Mesothelial cell of epicardium (in vitro differentiated cells): ENCODE measurements at places on chromosomes 7 and 10.

DNA sequence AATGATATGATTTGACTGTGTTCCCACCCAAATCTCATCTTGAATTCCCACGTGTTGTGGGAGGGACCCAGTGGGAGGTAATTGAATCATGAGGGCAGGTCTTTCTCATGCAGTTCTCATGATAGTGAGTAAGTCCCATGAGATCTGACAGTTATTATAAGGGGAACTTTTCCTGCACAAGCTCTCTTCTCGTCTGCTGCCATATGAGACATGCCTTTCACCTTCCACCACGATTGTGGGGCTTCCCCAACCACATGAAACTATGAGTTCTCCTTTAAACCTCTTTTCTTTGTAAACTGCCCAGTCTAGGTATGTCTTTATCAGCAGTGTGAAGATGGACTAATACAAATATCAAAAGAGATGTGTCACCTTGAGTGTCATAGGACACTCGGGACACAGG is 502.7 kb upstream of the PODXL start:
- no peak for DNase-seq
- H3K4me3 ChIP-seq: no peak overlapping the region
- H3K27me3 ChIP-seq: peaks cover 46% of the 10 kb centered on the region
- no peaks in the 10 kb centered on the region for H3K4me1 ChIP-seq

- H3K4me3 ChIP-seq: peak overlapping the region; percentile 78
- H3K27ac ChIP-seq: peak overlapping the region; percentile 10
- peaks cover 9% of the 10 kb centered on the region for H3K36me3 ChIP-seq
- DNase-seq: no peak
- no peaks in the 10 kb centered on the region for H3K27me3 ChIP-seq
Measured at GRCh38 chr7:2357165-2357564, 2.5 kb downstream of the EIF3B start.

- H3K27me3 ChIP-seq: peaks cover 22% of the 10 kb centered on the region
- peak overlapping the region; percentile 28 for H3K27ac ChIP-seq
- no peak for DNase-seq
- no peaks in the 10 kb centered on the region for H3K36me3 ChIP-seq
- peaks cover 8% of the 10 kb centered on the region for H3K4me1 ChIP-seq
- no peak overlapping the region for H3K4me3 ChIP-seq
Measured at GRCh38 chr7:99943641-99944496, 14.4 kb upstream of the GJC3 start.

GRCh38 chr10:122503012-122503411 is 41.7 kb downstream of the HTRA1 start:
- H3K27me3 ChIP-seq: no peaks in the 10 kb centered on the region
- peak overlapping the region; percentile 16 for H3K27ac ChIP-seq
- H3K4me3 ChIP-seq: no peak overlapping the region
- H3K4me1 ChIP-seq: peaks cover 46% of the 10 kb centered on the region

DNA sequence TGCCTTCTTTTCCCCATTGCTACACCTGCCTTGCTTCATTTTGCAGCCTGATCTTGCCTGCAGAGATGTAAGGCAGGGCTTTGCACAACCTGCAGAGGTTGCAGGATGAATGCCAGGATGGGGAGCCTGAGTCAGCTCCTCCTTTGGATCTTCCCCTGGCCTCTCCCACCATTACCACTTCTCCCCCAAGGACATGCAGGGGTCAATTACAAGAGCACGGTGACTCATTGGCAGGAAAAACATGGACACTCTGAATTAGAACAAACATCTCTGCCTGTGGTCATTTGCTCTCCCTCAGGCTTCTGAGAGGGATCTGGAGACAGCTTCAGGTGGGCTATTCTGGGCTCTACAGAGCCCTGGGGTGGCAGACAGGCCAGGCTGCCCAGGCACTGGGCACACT is 89.2 kb downstream of the HERPUD2 start:
- H3K36me3 ChIP-seq: peaks cover 5% of the 10 kb centered on the region
- H3K27me3 ChIP-seq: no peaks in the 10 kb centered on the region
- H3K27ac ChIP-seq: no peak overlapping the region
- H3K4me3 ChIP-seq: no peak overlapping the region
- no peaks in the 10 kb centered on the region for H3K4me1 ChIP-seq

DNA sequence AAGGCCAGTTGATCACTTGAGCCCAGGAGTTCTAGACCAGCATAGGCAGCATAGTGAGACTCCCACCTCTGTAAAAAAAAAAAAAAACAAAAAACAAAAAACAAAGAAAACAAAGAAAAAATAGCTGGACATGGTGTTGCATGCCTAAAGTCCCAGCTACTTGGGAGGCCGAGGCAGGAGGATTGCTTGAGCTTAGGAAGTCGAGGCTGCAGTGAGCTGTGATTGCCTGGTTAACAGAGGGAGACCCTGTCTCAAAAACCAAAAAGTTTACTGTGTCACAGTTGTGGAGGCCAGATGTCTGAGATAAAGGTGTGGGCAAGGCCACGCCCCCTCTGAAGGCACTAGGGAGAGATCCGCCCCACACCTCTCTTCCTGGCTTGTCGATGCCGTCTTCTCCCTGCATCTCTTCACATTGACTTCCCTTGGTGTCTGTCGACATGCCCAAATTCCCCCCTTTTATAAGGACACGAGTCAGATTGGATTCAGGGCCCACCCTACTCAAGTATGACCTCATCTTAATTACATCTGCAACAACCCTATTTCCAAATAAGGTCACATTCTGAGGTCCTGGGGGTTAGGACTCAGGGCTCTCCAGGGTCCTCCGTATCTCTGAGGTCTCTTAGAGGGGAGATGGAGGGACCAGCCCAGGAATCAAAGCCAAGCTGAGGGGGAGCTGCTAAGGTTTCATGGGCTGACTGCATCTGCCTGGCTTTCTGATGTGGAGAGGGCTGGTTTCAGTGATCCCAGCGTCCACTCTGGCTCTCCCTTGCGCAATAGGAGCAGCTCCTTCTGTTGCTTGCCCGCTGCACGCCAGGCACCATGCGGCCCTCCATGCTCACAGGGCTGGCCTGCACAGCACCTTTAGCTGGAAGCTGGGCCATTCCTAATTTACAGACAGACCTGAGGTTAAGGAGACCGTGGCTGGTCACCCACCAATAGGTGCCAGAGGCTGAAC is 23.1 kb downstream of the AGAP3 start:
- H3K4me1 ChIP-seq: peaks cover 34% of the 10 kb centered on the region
- H3K27me3 ChIP-seq: no peaks in the 10 kb centered on the region
- no peak overlapping the region for H3K27ac ChIP-seq
- DNase-seq: no peak
- no peak overlapping the region for H3K4me3 ChIP-seq

- no peaks in the 10 kb centered on the region for H3K4me1 ChIP-seq
- no peak overlapping the region for H3K4me3 ChIP-seq
- no peak for DNase-seq
- H3K36me3 ChIP-seq: peaks cover 41% of the 10 kb centered on the region
Measured at GRCh38 chr10:15266117-15266516, 97.6 kb upstream of the NMT2 start.

DNA sequence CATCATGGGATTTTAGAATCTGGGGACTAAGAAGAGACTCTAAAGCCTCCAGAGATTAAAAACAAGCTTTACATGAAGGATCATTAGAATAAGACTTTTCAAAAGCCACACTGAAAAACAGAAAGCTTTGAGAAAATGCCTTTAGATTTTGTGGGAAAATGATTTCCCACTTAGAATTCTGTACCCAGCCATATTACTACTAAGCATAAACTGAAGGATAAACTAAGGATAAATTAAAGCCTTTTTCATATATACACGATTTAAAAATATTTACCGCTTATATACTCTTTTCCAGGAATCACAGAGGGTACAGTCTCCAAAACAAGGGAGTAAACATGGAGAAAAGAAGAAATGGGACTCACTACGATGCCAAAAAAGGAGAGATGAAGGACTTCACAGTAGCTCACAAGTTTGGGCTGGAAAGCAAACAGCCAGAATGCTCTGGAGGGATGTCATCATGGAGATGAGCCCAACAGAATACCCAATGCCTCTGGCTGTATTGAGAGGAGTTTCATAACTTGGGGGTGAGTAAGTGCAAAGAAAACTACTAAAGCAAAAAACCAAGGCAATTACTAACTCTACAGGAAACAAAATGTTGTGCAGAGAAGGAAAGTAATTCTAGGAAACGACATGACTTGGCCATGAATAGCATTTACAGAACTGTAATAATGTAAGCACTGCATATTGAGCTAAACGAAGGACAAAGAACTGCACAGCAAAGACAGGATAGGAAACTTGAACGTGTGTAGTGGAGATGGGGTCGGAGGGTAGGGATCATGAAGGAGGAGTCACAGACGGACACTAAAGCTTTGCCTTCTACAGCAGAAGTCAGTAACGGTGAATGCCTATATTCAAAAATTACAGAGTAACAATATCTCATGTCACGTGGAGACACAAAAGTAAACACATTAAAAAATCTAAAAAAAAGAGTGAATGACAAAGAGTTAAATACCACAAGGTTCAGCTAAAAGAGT is 61.4 kb upstream of the ASAH2 start:
- H3K27me3 ChIP-seq: no peaks in the 10 kb centered on the region
- H3K36me3 ChIP-seq: peaks cover 7% of the 10 kb centered on the region
- peaks cover 6% of the 10 kb centered on the region for H3K4me1 ChIP-seq
- no peak overlapping the region for H3K27ac ChIP-seq
- H3K4me3 ChIP-seq: no peak overlapping the region
- no peak for DNase-seq

DNA sequence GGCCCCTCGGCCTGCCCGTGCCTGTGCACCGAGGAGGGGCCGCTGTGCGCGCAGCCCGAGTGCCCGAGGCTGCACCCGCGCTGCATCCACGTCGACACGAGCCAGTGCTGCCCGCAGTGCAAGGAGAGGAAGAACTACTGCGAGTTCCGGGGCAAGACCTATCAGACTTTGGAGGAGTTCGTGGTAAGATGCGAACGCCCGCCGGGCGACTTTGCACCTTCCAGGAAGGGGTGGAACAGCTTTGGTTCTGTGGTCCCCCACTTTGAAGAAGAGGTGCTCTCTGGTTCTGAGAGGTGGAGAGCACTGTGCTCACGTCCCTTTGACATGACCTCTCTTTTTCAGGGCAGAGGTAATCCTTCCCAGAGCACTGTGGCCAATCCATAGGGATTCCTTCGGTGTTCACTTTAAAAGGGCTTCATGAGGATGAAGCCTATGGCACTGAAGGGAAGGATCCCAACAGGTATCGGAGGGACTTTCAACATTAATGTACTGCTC is 2.6 kb downstream of the VWC2 start:
- H3K36me3 ChIP-seq: no peaks in the 10 kb centered on the region
- H3K4me1 ChIP-seq: peaks cover 16% of the 10 kb centered on the region
- H3K4me3 ChIP-seq: peak overlapping the region; percentile 57
- peaks cover 86% of the 10 kb centered on the region for H3K27me3 ChIP-seq
- DNase-seq: no peak

DNA sequence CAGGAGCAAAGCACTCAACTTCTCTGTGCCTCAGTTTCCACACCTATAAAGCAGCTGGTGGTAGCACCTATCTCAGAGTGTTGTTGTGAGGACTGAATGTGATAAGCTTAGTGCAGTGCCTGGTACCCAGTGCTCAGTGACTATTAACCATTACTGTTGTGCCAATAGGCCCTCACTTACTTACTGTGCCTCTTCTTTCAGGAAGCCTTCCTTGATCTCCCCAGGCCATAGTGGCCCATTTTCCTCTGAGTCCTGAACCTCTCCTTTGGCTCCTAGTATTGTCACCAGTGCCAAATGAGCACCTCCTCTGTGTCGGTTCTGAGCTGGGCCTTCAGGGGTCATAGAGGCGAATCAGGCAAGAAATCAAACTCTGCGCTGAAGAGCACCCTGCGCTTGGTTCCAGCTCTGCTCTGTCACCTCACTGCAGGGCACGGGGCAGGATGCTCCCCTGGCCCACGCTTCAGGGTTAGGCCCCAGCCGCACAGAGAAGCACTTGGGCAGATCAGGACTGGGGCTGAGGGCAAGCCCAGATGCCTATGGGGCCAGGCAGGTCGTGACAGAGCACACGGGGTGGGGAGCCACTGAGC is 2.5 kb downstream of the CALHM1 start:
- H3K27ac ChIP-seq: no peak overlapping the region
- H3K4me1 ChIP-seq: peaks cover 2% of the 10 kb centered on the region
- DNase-seq: no peak
- no peaks in the 10 kb centered on the region for H3K27me3 ChIP-seq
- no peak overlapping the region for H3K4me3 ChIP-seq

DNA sequence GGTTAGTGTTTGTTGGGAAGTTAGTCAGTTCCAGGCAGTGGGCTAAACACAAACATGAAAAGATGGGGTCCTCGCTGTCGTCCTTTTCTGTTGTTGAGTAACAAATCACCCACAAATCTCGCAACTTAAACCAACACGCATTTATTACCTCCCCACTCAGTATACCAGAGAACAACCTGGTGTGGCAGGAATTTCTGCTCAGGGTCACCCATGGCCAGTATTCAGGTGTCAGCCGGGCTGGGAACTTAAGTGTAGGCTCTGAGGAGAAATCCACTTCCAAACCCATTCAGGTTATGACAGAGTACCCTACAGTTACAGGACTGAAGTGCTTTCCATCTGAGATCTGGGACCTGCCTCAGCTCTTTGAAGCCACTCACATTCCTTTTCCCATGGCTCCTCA is 73.6 kb upstream of the SP4 start:
- no peak overlapping the region for H3K4me3 ChIP-seq
- H3K4me1 ChIP-seq: no peaks in the 10 kb centered on the region
- no peak for DNase-seq
- peaks cover 20% of the 10 kb centered on the region for H3K27me3 ChIP-seq
- H3K27ac ChIP-seq: no peak overlapping the region
- H3K36me3 ChIP-seq: no peaks in the 10 kb centered on the region

- H3K4me3 ChIP-seq: no peak overlapping the region
- H3K4me1 ChIP-seq: peaks cover 3% of the 10 kb centered on the region
- H3K36me3 ChIP-seq: no peaks in the 10 kb centered on the region
- peaks cover 22% of the 10 kb centered on the region for H3K27me3 ChIP-seq
- H3K27ac ChIP-seq: no peak overlapping the region
- DNase-seq: no peak
Measured at GRCh38 chr10:63068246-63068645, 64.9 kb upstream of the NRBF2 start.

DNA sequence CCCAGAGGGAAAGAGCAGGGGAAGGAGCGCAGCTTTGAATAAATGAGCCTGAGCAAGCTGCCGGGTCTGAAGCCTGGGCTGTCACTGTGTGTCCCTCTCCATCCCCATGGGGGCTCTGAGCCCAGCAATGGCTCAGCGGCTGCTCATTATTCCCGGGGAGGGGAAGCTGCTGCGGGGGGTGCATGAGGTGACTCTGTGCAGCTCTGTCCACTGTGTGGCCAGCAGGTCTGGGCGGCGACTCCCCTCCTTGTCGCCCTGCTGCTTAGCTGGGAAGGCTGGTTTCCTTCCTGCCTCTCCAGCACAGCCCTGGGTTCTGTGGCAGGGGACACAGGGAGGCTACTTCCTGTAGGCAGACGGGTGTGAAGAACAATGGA is 234.2 kb downstream of the PRPF18 start:
- H3K36me3 ChIP-seq: peaks cover 13% of the 10 kb centered on the region
- peaks cover 6% of the 10 kb centered on the region for H3K4me1 ChIP-seq
- peaks cover 3% of the 10 kb centered on the region for H3K27me3 ChIP-seq
- DNase-seq: no peak
- no peak overlapping the region for H3K27ac ChIP-seq

- peaks cover 11% of the 10 kb centered on the region for H3K36me3 ChIP-seq
- no peaks in the 10 kb centered on the region for H3K4me1 ChIP-seq
- no peaks in the 10 kb centered on the region for H3K27me3 ChIP-seq
- no peak overlapping the region for H3K27ac ChIP-seq
- no peak for DNase-seq
Measured at GRCh38 chr10:45457487-45457886, 83.5 kb downstream of the ALOX5 start.
